Stimulated activated CD4-positive, alpha-beta T cell treated with anti-CD3 and anti-CD28 coated beads, Interleukin-2, amount 100 ng/mL, for 24 hours (primary cell): ENCODE measurements at places on chromosomes 5 and 9.

DNA sequence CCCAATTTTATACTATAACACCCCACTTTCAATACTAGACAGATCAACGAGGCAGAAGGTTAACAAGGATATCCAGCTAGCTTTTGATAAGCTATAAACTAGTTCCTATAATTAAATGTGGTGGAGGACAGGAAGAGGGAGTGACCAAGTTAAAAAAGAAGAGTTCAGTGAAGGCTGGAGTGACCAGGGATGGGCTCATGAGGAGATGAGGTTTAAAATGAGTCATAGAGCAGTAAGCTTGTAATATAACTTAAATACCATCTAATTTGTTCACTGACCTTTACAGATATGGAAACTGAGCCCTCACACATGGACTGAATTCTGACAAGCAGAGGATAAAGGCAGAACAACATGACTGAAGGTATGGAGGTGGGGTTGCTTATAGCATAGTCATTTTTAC is 284.5 kb downstream of the SPATA31D1 start:
- DNase-seq = no peak

DNA sequence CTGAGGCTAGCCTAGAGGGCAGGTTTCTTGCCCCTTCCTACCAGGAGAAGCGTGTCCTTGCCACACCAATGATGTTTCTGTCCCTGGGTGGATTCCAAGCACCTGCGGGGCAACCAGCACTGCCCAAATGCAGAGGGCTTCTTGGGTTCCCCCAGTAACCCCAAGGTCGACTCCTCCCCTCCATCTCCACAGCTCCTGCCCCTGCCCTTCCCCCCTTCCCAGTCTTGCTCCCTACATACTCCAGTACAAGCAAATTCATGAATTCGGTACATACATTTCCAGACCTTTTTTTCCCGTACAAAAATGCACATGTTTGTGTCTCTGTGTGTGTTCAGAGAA is 12.8 kb upstream of the JADE2 start:
- DNase-seq = no peak

- no peak for DNase-seq
These were observed 77.5 kb upstream of the PANK3 start for GRCh38 chr5:168656633-168657032.

GRCh38 chr9:36008774-36009300 is 27.9 kb upstream of the RECK start:
- peak; percentile 66 for DNase-seq

GRCh38 chr5:133122711-133123110 is 70.9 kb downstream of the HSPA4 start:
- DNase-seq = no peak

DNA sequence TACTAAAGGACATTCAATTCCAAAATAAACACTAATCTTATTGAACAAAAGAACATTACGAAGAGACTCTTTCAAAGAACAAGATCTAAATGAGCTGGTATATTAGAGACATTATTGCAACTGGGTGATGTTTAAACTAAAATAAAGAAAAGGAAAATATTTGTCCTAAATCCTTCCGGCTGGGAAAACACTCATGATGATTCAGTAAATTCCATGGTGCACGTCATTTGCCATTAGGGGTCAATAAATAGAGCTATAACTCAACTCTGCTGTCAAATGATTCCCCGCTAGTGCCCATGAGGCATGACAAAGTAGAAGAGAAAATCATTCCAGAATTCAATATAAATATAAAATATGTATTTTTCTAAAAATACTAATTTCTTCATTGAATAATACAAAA is 565.5 kb upstream of the TUSC1 start:
- no peak for DNase-seq

DNA sequence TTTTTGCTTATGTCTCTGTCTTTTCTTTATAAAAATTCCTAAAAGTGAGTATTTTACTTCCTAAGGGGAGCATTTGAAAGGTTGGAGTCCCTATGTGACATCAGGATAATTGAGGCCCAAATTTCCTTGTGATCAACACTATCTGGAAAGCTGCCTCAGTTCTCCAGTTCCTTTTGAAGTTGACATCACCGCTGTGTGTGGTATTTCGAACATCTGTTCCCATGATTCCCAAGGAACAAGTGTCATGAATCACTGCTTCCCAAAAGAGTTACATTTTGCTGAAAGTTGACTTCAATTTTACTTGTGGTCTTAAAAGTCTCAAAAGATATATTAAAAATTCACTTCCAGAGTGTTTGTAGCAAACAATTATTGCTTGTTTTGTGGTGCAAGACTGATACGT is 452.1 kb upstream of the RGMB start:
- no peak for DNase-seq

- DNase-seq = no peak
These were observed 17.8 kb downstream of the ACTL7B start for GRCh38 chr9:108838017-108838416.

- no peak for DNase-seq
These were observed 125.1 kb downstream of the MED10 start for GRCh38 chr5:6253281-6253680.

DNA sequence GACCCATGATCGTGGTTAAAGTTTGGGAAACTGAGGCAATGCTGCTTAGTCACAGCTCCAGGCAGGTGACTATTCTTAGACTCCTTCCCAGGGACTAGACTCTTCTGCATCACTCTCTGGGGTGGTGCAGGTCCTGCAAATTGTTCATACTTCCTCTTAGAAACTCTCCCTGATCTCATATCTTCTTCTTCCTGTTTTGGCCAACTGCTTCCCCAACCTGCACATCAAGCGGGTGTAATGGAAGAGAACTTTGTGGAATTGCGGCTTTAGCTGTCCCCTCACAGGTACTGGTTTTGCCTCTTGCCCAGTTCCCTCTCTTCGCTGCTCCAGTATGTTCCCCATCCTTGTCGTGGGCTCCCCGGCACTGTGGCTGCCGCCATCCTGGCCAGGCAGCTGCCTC is 111.5 kb upstream of the CTSL start:
- no peak for DNase-seq

DNA sequence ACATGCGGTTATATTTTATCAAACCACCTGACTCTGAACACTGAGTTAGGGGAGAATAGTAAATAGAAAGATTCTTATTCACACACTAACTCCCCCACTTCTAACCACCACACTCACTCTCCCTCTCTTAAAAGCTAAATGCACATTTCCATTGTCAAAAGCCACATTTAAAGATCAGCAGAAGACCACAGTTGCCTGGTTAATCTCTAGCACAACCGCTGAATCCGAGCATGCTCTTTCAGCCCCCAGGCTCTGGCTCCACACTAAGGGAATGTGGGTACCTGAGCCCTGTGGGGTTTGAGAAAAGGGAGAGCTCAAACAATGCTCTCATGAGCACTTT is 35.7 kb downstream of the PFDN1 start:
- DNase-seq = no peak

GRCh38 chr5:67100301-67100700 is 96.3 kb downstream of the CD180 start:
- DNase-seq = peak; percentile 26

DNA sequence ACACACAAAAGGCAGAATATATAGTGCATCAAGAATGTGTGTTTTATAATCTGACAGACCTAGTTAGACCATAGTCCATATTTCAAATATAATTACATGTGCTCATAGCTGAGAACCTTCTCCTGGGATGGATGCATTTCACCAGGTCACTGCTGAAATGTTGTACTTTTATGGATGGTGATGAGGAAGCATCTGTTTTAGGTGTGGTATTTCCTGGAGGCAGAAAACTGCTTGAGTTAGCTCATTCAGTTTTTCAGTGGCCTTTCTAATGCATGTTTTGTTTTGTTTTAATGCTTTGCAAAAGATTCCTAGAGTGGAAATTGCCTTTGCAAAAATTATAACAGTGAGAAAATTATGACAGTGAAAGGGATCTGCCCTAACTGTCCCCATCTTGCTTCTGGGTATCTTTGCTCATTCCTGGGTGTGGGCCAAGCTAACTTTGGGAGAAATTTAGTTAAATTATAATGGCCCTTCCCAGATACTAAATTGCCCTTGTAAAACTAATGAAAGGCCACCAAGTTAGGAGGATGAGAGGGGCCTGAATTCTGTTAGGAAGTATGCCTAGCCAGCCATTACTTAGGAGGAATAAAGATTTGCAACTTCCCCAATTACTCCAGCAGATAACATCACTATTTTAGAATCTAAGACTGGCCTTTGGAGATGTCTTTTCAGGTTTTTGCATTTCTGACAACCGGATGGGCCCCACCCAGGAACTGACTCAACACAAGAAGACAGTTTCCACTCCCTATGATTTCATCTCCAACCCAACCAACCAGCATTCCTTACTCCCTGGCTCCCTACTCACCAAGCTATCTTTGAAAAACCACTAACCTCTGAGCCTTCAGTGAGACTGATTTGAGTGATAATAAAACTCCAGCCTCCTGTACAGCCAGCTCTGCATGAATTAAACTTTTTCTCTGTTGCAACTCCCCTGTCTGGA is 7.0 kb upstream of the IL12B start:
- DNase-seq = peak; percentile 41

DNA sequence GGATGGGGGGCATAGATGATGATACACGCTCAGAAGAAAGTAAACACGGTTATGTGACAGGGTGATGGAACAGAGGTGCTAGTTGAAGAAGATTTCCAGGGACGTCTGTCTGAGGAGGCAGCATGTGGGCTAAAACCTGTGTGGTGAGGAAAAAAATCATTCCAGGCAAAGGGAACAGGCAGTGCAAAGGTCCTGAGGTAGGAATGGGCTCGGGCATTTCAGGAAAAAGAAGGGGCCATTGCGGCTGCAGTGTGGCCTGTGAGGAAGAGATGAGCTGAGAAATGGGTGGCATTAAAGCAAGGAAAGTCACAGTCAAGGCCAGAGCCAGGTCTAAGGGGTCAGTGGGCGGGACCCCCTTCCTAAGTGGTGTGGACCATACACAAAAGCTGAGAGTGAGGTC is 18.2 kb downstream of the TSPAN17 start:
- DNase-seq = no peak

DNA sequence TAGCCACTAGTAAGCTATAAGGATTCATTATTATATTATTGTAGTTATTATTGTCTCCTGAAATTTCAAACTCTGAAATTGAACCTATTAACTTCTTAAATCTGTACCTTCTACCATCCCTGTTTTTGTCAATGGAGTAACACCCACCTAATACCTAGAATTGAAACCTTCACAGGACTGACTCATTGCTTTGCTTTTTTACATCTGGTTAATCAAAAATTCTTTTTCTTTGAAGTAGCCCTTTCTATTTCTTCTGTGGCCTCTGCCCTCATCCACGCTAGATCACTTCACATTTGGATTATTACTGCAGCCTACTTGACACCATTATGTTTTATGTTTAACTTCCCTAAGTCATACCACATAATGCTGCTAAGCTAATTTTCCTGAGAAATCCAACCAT is 35.6 kb downstream of the RBM27 start:
- DNase-seq = no peak

- DNase-seq = no peak
These were observed 21.7 kb downstream of the F2RL2 start for GRCh38 chr5:76601470-76601869.

DNA sequence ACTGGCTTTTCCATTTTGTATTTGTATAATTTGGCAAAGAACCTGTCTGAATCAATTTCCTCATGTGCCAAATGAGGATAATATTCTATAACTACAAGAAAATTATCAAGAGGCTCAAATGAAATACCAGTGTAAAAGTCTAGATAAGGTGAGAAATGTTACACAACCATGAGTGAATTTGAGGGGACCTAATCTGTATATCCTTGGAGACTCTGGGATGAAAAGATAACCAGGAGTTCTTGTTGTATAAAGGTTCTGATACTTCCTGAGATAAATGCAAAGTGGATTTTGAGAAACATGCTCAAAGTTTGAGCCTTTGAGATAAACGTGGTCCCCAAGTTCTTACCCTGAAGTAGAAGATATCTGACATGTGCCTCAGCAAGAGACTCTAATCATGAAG is 120.3 kb upstream of the SLC12A2 start:
- DNase-seq = no peak

GRCh38 chr5:133426264-133426663 is 186.1 kb downstream of the FSTL4 start:
- DNase-seq = no peak

GRCh38 chr5:148186248-148187003 is 16.4 kb upstream of the SPINK6 start:
- DNase-seq = no peak

DNA sequence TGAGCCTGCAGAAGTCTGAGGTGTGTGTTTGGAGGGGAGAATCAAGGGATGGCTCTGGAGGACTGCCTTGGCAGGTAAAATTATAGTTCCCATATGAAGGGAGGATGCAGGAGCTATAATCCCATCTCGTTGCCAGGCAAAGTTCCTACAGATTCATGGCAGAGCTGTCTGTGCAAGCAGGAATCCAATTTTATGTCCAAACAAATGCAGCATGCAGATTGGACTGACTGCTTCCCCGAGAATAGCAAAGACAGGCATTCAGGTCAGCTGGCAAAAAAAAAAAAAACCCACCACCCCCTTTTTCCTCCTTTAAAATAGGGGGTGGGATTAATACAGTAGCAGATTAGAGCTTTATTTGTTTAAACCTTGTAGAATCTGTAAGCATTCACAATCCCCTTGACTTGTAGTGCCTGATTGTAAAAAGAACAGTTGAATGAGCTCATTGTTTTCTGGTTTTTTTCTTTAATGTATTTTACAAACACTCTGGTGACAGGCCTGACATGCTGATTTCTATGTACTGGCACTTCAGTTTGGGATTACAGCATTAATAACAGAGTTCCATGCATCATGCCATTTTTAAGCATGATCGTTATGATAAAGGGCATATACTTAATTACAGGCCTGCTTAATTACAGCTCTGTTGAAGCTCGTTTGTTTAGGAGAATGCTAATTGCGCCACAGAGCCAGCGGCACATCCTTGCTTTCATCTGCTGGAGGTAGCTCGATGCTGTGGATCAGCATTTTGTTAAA is 141.4 kb upstream of the LMX1B start:
- no peak for DNase-seq

DNA sequence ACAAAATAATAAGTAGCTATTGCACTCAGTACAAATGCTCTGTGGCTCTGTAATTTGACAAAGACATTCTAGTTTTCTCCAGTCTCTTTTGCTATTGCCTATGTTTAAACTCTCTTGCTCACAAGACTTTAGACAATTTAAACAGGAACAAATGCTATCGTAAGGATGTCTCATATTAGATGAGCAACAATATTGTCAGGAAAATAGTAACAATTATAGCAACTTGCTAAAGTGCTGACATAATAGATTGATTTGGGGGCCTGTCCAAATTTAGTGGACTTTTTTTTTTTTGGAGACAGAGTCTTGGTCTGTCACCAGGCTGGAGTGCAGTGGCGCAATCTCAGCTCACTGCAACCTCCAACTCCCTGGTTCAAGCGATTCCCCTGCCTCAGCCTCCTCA is 11.8 kb downstream of the KIF2A start:
- no peak for DNase-seq

DNA sequence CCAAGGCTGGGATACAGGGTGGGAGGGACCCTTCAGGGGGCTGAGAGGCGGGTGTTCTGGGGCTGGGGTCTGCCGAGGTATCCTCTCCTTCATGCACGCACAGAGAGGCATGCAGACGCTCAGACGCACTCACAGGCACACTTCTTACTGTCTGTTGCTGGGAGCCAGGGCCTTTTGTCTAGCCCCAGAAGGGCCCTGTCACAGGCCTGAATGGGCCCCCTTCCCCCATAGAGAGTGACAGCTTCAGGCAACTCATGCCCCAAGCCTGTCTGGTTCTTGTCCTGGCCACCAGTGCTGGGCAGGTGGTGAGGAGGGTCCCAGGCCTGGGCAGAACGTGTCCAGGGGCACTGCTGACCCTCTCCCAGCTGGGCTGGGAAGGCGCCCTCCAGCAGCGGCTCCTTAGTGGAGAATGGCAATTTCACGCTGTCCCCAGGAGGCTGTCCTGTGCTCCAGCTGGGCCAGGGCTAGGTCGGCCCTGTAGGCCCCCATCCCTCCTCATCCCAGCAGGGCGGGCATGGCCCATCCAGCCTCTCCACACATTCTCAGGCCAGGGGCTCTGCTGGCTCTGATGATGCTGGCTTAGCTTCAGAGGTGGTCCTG is 45.3 kb downstream of the LMX1B start:
- DNase-seq = no peak
